Stimulated activated CD8-positive, alpha-beta memory T cell treated with anti-CD3 and anti-CD28 coated beads, Interleukin-2, amount 100 ng/mL, for 1 hour (primary cell): ENCODE measurements at places on chromosomes 1 and 21.

GRCh38 chr1:35605071-35605866 lies 32.2 kb downstream of the TFAP2E start:
- no peak for DNase-seq

DNA sequence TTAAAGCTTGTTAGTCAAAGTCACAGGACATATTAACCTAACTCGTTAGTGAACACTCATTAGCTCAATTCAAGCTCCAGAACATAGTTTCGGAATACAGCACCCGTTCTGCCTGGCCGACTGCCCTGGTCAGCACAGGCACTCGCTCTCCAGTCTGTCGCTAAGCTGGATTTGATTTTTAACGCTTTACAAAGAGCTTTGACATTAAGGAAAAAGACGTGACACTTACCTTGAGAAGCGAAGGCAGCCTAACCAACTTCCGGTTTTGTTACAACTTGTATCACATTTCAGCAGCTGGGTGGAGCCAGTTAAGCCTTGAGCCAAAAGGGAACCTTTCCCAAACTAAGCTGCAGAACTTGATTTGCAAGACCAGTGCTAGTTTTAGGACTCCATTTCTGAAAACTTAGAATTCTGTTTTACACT lies at the start of gene FRRS1:
Gene FRRS1 (minus strand): TSS at position 258 of the 423 bp plus-strand sequence. CDS start 17,867 bp downstream, outside the sequence.
- no peak for DNase-seq

DNA sequence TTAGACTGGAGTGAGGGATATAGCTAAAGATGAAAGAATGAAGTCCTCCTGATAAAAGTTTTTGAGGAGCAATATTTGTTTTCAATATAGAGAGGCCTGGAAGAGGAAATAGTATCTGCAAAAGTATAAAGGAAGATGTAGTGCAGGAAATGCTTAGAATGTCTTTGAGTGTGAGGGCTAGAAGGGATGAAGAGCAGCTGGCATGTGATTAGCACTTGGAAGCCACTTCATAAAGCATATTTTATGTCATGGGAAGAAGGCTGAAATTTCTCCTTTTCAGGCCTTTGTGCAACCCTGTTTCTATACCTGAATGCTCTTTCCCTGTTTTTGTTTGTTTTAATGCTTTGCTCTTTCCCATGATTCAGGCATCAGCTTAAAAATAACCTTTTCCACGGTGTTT lies 323.3 kb upstream of the DEPDC1 start:
- no peak for DNase-seq

- no peak for DNase-seq
These were observed 43.4 kb downstream of the TARBP1 start for GRCh38 chr1:234435620-234436019.

DNA sequence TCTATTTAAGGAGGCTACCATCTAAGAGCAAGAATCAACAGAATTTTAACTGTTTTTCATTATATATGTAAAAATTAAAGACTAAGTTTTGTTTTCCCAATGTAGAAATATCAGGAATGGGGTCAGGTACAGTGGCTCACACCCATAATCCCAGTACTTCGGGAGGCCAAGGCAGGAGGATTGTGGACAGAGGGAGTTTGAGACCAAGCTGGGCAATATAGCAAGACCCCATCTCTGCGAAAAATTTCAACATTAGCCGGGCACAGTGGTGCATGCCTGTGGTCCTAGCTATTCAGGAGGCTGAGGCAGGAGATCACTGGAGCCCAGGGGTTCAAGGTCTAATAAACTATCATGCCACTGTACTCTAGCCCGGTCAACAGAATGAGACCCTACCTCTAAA lies 5.3 kb downstream of the LRRC40 start:
- no peak for DNase-seq
